ENCODE measurements at places on chromosomes 5 and 9.

- no peaks in the 10 kb centered on the region for H3K36me3 ChIP-seq
- H3K4me1 ChIP-seq, result no peaks in the 10 kb centered on the region
- no peak overlapping the region for H3K4me3 ChIP-seq
- DNase-seq, result peak; percentile 6
- H3K27me3 ChIP-seq, result no peaks in the 10 kb centered on the region
- no peak overlapping the region for H3K27ac ChIP-seq
These were observed 515.8 kb downstream of the KIF4B start for GRCh38 chr5:155529362-155529761.

DNA sequence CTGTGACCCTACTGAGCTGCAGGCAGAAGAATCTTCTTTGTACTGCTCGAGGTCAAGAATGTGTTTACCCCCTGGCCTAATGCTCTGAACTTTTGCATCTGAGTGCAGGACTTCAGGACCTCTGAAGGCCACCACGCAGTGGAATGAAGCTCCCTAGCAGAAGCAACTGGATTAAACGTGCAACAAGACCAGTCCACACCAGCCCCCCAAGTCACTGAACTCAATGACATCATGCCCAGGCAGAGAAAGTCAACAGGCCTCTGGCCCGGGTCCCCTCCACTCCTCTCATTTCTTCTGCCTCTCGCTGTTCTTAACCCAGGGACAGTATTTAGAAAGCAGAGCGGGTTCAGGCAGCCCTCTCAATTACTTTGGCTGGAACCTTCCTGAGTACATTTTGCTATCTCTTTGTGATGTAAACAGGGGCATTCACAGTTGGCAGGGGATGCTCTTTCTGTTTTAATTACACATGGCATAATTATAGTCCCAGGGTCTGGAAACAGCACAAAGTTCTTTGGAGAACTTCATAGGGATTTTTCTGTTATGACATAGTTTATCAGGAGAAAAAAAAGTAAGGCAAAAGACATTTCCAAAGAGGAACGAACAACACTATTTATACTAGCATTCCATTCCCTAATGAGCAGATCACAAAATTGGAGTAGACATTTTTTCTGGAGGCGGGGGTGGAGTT lies 108.2 kb upstream of the SPATA31D4 start:
- H3K4me1 ChIP-seq, result peaks cover 27% of the 10 kb centered on the region
- DNase-seq, result no peak
- H3K27ac ChIP-seq, result no peak overlapping the region
- H3K27me3 ChIP-seq, result no peaks in the 10 kb centered on the region
- no peak overlapping the region for H3K4me3 ChIP-seq

DNA sequence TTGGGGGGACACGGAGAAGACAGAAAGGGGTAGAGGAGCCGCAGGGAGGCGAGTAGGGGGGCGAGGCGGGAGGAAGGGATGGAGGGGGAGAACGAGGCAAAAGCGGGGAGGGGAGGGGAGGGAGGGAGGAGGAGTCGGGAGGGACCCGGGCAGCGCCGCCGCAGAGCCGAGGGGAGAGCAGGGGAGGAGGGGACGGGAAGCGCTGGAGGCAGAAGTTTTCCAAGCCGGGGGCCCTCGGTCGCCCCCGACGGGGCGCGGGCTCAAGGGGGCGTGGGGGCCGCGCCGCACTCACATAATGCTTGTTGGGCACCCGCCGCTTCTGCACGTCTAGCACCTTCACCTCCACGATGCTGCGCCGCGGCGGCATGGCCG lies 353 bp downstream of the SH3PXD2B start:
- H3K36me3 ChIP-seq, result no peaks in the 10 kb centered on the region
- H3K27ac ChIP-seq, result peak overlapping the region; percentile 94
- H3K4me1 ChIP-seq, result peaks cover 58% of the 10 kb centered on the region
- DNase-seq, result peak; percentile 86

DNA sequence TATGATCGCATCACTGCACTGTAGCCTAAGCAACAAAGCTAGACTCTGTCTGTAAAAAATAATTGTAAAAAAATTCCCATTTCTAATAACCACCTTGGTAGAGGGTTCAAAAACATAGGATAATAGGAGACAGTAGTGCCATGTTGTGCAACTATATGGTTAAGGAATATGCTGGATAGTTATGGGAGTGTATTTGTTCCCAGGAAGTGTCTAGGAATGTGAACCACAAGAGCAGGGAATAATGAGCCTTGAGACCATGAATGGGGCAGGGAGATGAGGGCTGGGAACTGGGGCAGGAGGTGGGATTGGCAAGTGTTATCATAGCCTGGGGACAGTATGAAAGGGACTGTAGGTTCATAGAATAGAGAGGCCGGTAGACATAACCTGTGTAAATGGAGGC lies 50.4 kb downstream of the RUSC2 start:
- H3K36me3 ChIP-seq, result no peaks in the 10 kb centered on the region
- H3K4me3 ChIP-seq, result no peak overlapping the region
- DNase-seq, result no peak
- H3K27ac ChIP-seq, result peak overlapping the region; percentile 84

- H3K4me1 ChIP-seq, result peaks cover 27% of the 10 kb centered on the region
- H3K27ac ChIP-seq, result no peak overlapping the region
- H3K4me3 ChIP-seq, result no peak overlapping the region
- H3K36me3 ChIP-seq, result no peaks in the 10 kb centered on the region
- peak; percentile 86 for DNase-seq
These were observed 20.8 kb downstream of the ENHO start for GRCh38 chr9:34501889-34502425.

GRCh38 chr5:51495672-51496071 lies 112.4 kb downstream of the ISL1 start:
- H3K4me1 ChIP-seq, result no peaks in the 10 kb centered on the region
- H3K36me3 ChIP-seq, result no peaks in the 10 kb centered on the region
- no peak for DNase-seq
- no peak overlapping the region for H3K27ac ChIP-seq
- H3K4me3 ChIP-seq, result no peak overlapping the region
- H3K27me3 ChIP-seq, result no peaks in the 10 kb centered on the region

DNA sequence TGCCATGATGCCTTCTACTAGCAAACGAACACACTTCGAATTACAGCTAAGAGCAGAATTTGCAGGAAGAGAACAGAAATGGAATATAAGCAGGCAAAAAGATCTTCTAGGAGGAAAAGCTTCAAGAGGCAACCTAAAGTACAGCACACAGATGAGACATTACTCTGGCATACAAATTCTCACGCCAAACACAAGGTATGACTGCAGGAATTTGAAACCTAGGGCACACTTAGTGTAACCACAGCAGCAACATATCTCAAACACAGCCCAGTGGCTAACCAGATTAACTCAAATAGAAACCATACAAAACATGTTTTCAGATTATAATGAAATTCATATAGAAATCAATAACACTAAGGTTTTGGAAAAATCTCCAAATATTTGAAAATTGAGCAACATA lies 481.0 kb upstream of the RGMB start:
- H3K4me1 ChIP-seq, result no peaks in the 10 kb centered on the region
- H3K4me3 ChIP-seq, result no peak overlapping the region
- H3K27me3 ChIP-seq, result no peaks in the 10 kb centered on the region
- DNase-seq, result no peak
- no peaks in the 10 kb centered on the region for H3K36me3 ChIP-seq

DNA sequence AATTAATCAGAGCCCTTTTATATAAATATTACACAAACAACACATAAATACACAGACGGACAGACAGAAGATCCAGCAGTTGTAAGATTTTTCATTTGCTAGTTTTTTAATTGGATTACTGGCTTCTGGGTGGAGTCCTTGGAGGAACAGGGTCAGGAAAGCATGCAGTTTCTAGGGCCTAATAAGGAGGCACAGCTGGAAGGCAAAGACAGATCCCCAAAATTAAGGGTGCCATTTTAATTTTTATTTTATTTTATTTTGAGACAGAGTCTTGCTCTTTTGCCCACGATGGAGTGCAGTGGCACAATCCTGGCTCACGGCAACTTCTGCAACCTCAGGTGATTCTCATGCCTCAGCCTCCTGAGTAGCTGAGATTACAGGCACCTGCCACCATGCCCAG lies 49.5 kb downstream of the PTGS1 start:
- DNase-seq, result no peak
- no peaks in the 10 kb centered on the region for H3K36me3 ChIP-seq
- no peak overlapping the region for H3K27ac ChIP-seq
- H3K4me3 ChIP-seq, result no peak overlapping the region
- no peaks in the 10 kb centered on the region for H3K27me3 ChIP-seq

- no peak for DNase-seq
- H3K27me3 ChIP-seq, result no peaks in the 10 kb centered on the region
- no peak overlapping the region for H3K4me3 ChIP-seq
- H3K27ac ChIP-seq, result no peak overlapping the region
These were observed 3.2 kb upstream of the TNC start for GRCh38 chr9:115121181-115121580.

DNA sequence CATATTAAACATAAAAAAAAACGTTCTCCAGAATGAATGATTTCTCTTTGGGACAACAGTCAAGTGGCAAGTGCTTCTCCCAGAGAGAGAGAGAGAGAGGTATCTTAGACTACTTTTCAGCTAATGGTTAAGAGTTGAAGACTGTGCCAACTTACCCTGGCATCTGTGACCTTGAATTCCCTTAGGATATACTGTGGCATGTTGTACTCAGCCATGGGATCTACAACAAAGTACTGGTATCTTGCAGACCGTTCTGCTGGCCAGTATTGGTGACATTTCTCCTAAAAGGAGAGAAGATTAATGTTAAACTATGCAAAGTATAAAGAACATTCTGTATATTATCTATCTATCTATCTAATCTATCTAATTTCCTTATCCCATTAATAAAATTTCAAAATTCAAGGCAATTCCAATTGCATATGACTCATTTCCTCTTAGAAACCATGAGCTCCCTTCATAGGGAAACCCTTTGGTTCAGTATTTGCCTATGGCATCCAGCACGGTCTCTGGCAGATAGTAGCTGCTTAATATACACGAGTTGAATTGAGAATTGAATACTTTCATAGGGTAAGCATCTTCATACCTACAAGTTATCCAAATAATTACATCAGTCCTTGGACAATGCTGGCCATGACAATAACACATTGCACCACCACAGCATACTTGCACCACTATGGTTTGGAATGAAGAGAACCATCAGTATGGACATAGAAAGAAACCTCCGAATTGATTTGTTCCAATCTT lies 539.4 kb upstream of the DMAC1 start:
- no peak overlapping the region for H3K27ac ChIP-seq
- H3K27me3 ChIP-seq, result no peaks in the 10 kb centered on the region
- no peak for DNase-seq
- H3K4me3 ChIP-seq, result no peak overlapping the region
- H3K4me1 ChIP-seq, result peaks cover 20% of the 10 kb centered on the region

- H3K4me1 ChIP-seq, result no peaks in the 10 kb centered on the region
- H3K4me3 ChIP-seq, result no peak overlapping the region
- DNase-seq, result no peak
- H3K27ac ChIP-seq, result no peak overlapping the region
These were observed 113.3 kb upstream of the LPAR1 start for GRCh38 chr9:111151537-111151936.

DNA sequence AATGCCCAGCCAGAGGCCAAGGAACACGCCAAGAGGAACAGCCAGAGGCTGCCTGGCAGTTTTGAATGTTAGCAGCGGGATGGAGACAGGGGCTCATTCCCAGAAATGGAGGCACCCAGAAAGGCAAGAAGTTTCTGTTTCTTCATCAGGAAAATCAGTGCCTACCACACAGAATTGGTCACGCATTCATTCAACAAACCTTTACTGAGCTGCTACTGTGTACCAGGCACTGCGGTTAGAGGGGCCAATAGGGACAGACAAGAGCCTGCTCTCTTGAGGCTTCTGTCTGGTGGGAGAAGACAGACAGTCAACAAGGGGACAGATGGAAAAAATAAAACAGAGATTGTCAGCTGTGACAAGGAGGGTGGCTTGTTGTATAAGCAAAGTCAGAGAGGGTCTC lies 27.2 kb upstream of the CPLX2 start:
- no peaks in the 10 kb centered on the region for H3K4me1 ChIP-seq
- H3K4me3 ChIP-seq, result no peak overlapping the region
- peaks cover 8% of the 10 kb centered on the region for H3K27me3 ChIP-seq
- H3K27ac ChIP-seq, result no peak overlapping the region
- DNase-seq, result no peak

DNA sequence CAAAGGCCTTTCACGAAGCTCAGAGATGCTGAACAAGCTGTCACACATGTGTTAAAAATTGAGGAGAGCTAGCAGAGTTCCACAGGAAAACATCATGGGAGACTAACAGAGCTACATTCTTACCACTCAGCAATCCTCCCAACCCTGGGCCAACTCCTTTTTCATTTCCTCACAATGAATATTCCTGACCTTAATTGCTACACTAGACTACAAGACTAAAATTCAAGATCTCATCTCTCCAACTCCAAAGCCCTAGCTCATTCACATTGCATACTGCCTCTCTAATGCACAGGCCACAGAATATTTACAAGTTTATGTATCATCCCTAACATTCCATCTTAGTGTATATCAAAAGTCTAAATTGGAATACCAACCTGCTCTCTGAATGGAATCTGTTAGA lies 21.2 kb downstream of the ERMP1 start:
- no peak overlapping the region for H3K4me3 ChIP-seq
- no peak for DNase-seq
- no peak overlapping the region for H3K27ac ChIP-seq

DNA sequence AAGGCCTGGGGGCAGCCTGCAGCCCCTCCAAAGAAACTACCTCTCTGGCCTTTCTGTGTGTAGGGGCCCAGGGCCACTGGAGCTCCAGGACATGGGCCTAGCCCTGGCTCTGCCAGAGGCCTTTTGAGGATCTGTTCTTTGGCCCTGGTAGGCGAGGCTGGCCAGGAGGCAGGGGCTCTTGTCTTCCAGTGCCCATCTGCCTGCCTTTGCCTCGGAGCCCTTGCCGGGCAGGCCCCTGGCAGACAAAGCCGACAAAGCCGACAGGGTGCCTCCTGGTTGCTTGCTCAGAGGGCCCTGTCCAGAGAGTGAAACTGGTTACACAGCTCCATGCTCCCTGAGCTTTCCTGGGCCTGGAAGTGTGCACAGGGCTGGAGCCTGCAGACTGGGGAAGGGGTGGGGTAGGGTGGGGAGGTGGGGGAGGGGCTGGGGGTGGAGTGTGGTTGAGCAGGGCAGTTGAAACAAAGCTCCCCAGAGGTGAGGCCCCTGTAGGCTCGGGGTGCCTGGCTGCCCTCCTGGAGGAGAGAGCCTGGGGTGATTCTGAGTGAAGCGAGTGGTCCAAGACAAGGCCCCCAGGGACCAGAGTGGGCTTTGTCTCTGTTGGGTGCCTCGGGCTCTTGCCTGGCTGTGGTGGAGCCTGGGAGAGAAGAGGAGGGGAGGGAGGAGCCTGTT lies 29.3 kb downstream of the PTPA start:
- peak; percentile 73 for DNase-seq
- H3K36me3 ChIP-seq, result peaks cover 59% of the 10 kb centered on the region
- peak overlapping the region; percentile 98 for H3K27ac ChIP-seq

DNA sequence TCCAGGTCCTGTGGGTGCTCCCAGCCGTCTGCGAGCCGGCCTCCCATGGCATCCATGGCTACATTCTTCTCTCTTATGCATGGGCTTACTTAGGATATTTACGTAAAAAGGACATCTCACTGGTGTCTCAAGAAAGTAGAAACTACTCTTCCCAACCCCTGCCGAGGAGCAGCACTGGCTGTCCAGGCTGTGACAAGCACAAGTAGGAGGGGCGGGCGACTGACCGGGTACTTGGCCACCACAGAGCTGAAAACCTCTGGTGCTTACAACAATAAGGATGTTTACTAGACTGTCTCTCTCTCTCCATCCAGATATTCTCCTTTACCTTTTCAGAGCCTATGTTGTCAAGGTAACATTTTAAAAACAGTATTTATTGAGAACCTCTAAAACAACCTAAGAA lies 56.3 kb upstream of the TBC1D9B start:
- H3K4me1 ChIP-seq, result no peaks in the 10 kb centered on the region
- peaks cover 71% of the 10 kb centered on the region for H3K36me3 ChIP-seq
- H3K27me3 ChIP-seq, result no peaks in the 10 kb centered on the region
- no peak overlapping the region for H3K4me3 ChIP-seq
- H3K27ac ChIP-seq, result no peak overlapping the region

All from stomach (tissue), 19 donors.